ENCODE measurements at places on chromosomes 11 and 22.

GRCh38 chr22:48340191-48340590, 1487.5 kb downstream of the BRD1 start:
- DNase-seq: no peak

- no peak for DNase-seq
These were observed 187.2 kb downstream of the SPON1 start for GRCh38 chr11:14149683-14150082.

DNA sequence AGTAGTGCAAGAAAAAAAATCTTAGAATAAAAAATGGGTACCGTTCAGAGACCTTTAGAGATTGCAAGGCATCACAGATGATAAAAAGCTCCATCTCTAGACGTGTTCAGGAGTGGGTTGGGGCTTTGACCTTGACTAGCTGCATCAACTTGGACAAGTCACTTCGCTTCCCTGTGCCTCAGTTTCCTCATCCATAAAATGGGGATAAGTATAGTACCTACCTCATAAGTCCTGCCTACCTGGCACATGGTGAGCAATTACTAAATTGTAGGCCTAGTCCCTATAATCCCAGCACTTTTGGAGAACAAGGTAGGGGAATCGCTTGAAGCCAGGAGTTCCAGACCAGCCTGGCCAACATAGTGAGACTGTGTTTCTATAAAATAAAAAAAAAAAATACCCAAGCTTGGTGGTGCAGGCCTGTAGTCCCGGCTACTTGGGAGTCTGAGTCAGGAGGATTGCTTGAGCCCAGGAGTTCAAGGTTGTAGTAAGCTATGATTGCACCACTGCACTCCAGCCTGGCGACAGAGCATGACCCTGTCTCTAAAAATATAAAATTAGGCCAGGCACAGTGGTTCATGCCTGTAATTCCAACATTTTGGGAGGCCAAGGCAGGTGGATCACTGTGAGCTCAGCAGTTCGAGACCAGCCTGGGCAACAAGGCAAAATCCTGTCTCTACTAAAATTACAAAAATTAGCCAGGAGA, 6.0 kb upstream of the F2 start:
- DNase-seq: no peak

- no peak for DNase-seq
These were observed 2.4 kb upstream of the RANGAP1 start for GRCh38 chr22:41288245-41288946.

- DNase-seq: no peak
These were observed 306.4 kb downstream of the NXPE2 start for GRCh38 chr11:114984611-114985163.

GRCh38 chr11:64652586-64653387, 61.8 kb downstream of the SLC22A12 start:
- no peak for DNase-seq

- DNase-seq: no peak
These were observed 50.2 kb downstream of the SMIM38 start for GRCh38 chr11:69205743-69206612.

GRCh38 chr11:32099516-32099915, 8.6 kb downstream of the RCN1 start:
- no peak for DNase-seq

DNA sequence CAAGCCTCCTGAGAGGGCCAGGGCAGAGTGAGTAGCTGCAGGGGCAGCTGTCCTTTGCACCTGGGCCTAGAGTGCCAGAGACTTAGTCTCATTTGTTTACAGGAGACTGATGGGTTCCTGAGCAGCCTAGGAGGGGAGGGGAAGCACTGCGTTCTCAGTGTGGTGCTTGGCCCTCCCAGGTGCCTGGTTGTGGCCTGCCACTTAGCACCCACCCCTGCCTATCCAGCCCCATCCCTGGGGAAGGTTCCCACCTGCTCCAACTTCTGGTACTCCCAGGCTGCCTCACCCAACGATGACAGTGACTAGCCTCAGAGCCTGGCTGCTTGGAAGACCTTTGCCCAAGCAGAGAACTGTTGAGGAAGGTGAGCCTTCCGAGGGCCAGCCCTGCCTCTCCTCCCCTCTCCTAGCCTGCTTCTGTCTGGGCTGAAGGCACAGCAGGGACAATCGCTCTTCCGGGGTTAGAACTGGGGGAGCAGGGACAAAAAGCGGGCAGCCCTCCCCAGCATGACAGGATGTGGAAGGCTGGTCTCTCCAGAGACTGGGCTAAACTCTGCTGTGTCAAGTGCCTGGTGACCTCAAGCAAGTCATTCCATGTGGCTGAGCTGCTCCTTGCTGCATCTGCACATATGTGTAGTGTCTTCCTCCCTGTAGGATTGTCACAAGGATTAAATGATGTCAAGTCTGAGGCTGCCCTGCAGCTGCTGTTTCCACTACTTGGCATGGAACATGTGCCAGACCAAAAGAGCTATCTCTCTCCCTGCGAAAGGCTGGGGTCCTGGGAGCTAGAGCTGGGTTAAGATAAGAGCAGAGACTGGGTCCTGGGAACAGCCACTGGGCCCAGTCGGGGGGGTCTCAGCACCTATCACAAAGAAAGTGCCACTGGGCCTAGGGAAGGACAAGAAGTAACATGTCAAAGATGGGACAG, 9.9 kb downstream of the KCNQ1OT1 start:
- DNase-seq: no peak

- DNase-seq: no peak
These were observed 34.7 kb downstream of the USP47 start for GRCh38 chr11:11876458-11876857.

DNA sequence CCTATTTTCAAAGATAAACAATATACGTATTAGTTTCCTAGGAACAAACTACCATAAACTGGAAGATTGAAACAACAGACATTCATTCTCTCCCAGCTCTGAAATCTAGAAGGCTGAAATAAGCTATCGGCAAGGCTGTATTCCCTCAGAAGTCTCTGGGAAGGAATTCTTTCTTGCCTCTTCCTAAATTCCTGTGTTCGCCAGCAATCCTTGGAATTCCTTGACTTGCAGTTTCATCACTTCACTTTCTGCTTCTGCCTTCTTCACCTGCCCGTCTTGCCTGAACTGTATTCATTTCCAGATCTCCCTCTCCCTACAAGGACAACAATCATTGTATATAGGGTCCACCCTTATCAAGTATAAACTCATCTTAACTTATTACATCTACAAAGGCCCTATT, 17.7 kb upstream of the PRDM10 start:
- no peak for DNase-seq

DNA sequence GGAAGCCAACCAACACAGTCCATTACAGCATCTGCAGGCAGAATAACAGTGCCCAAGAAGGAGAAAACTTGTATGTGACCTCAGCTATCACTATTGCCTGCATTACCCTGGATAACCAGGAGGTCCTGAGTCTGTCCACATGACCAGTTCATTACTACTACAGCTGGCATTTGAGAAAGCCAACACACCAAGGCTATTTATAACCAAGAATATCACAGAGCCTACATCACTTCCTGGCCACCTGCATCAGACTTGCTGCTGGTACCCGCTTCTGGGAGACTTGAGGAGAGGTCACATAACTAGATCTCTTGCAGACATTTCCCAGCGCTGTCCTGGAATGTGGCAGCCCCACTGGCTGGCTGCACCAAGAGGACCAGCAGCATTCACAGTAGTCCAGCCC, 11.1 kb upstream of the OR56B4 start:
- no peak for DNase-seq

GRCh38 chr22:24427500-24428164, at the start of gene ADORA2A:
TSS of gene ADORA2A (plus strand) at chr22:24427599. CDS start at chr22:24433405, 5,806 bp downstream.
- DNase-seq: peak; percentile 54

- DNase-seq: no peak
These were observed 2.3 kb downstream of the C1QTNF5 start for GRCh38 chr11:119338318-119338890.

DNA sequence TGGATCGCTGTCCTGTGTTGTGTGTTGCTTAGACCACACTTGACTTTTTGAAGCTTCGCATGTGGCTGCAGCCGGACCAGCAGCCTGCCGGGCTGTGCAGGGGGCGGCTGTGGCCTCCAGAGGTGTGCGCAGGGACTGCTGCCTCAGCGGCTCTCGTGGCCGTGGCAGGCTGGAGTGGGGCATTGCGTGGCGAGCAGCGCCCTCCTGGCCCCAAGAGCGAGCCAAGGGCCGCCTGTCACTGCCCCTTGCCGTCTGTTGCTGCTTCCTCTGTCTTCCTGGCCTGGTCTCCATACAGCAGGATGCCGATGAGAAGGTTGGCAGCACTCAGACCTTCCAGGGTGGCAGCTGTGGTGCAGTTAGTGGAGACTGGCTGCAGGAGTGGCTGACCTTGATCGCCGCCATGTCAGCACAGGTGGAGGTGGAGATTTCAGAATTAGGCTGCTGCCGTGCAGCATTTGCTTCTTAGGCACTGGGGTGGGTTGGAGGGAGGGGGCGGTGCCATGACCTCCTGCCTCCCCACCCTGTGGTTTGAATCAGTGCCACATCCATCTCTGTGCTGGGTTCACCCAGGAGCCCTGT, 34.0 kb downstream of the MUC6 start:
- no peak for DNase-seq

Measured in esophagus squamous epithelium (tissue), 5 donors.